Esophagus muscularis mucosa (tissue), 4 donors: ENCODE measurements at places on chromosomes 4 and X. TPM values are rescaled to one million over a fixed set of nuclear protein-coding genes. Genes with fewer than 3 reads are reported as not detected.

The CXorf38 gene
- 10.8 TPM for total RNA-seq

The SCD5 gene
- 24.6 TPM for total RNA-seq

The ASB9 gene
- total RNA-seq, result 3.9 TPM

The NEXMIF gene
- total RNA-seq, result 7.8 TPM

The ZAR1 gene
- total RNA-seq, result not detected

The BEND2 gene
- not detected for total RNA-seq

- H3K27ac ChIP-seq, result no peak overlapping the region
- no peaks in the 10 kb centered on the region for H3K4me1 ChIP-seq
- DNase-seq, result no peak
- no peaks in the 10 kb centered on the region for H3K36me3 ChIP-seq
- no peak overlapping the region for H3K4me3 ChIP-seq
Observed at GRCh38 chr4:92962831-92963230, 659.1 kb downstream of the GRID2 start.

DNA sequence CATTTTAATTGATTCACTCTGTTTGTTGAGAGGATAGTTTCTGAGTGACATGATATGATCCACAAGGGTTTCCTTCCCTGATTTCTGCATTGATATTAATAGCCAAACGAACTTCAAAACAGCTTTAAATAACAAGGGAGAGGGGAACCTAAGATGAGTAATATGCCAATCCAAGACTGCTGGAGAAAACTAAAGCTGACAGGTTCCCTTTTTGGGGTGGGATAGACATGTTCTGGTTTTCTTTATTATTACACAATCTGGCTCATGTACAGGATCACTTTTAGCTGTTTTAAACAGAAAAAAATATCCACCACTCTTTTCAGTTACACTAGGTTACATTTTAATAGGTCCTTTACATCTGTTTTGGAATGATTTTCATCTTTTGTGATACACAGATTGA is 182.2 kb downstream of the AR start:
- H3K4me3 ChIP-seq, result no peak overlapping the region
- no peak for DNase-seq
- no peaks in the 10 kb centered on the region for H3K4me1 ChIP-seq
- H3K27ac ChIP-seq, result no peak overlapping the region

DNA sequence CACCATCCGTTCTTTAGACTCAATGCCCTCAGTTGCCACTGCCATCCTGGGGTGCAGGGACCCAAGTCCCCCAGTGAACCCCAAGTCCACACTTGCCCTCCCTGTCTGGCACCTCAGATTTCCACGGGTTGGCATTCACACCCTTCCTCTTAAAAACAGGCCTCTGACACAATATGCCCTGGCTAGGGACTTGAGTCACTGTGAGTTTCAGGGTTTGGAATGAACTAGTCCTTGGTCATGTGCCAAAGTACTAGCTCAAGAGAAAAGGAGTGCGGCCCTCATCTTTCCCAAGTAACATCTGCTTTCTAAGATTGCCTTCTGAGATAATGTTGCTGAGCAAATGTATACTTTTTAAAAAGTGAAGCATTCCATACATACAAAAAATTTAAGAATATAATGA is 134.0 kb downstream of the MID1 start:
- H3K36me3 ChIP-seq, result no peaks in the 10 kb centered on the region
- no peak overlapping the region for H3K27ac ChIP-seq
- no peak for DNase-seq

DNA sequence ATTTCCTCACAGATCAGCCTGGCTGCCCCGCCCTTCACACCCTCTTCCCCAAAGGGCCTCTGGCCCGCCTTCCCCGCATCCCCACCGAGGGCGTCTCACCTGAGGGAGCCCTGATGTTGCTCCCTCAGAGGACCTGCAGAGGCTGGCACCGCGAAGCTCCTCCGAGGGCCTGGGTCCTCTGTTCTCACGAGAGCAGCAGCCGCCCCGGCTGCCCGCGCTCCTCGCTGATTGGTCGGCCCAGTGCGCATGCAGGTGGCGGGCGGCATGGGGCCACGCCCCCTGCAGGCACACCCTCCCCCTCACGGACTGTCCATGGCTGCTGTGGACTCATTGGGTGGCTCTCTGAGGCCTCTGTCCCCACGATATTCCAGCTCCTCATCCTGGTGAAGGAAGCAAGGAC is at the start of gene FAM9C:
TSS of gene FAM9C (minus strand) at position 180 of the 400 bp plus-strand sequence. CDS start 831 bp downstream, outside the sequence.
- no peaks in the 10 kb centered on the region for H3K36me3 ChIP-seq
- DNase-seq, result no peak
- H3K27ac ChIP-seq, result no peak within 1 kb of the TSS
- H3K4me3 ChIP-seq, result no peak within 1 kb of the TSS

DNA sequence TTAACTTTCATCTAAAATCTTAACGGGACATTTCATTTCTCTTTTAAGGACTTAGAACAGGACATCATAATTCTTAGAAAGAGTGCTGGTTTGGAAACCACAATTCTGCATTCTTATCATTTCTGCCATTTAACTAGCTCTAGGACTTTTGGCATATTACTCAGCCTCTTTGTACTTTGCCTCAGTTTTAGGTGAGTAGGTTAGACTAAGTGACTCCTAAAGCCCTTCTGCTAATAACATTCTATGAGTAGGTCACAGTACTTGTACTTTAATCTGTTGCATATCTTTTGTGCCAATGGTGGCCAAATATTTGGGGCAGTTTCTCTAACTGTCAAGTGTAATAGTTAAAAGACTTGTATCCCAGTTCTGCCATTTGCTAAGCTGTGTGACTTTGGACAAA is 115.4 kb upstream of the NUDT6 start:
- peaks cover 8% of the 10 kb centered on the region for H3K36me3 ChIP-seq
- no peak overlapping the region for H3K4me3 ChIP-seq
- DNase-seq, result no peak
- H3K4me1 ChIP-seq, result no peaks in the 10 kb centered on the region
- H3K27me3 ChIP-seq, result no peaks in the 10 kb centered on the region
- H3K27ac ChIP-seq, result no peak overlapping the region

GRCh38 chrX:154097003-154097588 is 421 bp downstream of the MECP2 start:
- peaks cover 39% of the 10 kb centered on the region for H3K4me1 ChIP-seq
- DNase-seq, result no peak
- H3K27ac ChIP-seq, result peak overlapping the region; percentile 99
- peak overlapping the region; percentile 81 for H3K4me3 ChIP-seq
- no peaks in the 10 kb centered on the region for H3K27me3 ChIP-seq

DNA sequence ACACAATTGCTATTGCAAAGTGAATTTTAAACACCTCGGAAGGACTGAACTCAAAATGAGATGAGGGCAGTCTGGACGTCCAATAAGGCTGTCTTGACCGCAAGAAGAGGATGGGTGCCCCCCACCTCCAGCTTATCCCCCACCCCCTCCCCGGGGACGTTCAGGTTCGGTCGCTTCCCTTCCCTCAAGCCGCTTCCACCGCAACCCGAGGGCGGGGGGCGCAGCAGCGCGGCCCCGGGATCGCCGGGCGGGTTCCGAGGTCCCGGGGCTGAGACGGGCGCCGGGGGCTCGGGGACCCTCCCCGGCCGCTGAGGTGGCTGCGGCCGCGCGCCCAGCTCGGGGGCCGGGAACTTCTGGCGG is 480 bp downstream of the USP46 start:
- H3K4me1 ChIP-seq, result peaks cover 41% of the 10 kb centered on the region
- H3K27ac ChIP-seq, result peak overlapping the region; percentile 99
- H3K4me3 ChIP-seq, result peak overlapping the region; percentile 92
- no peaks in the 10 kb centered on the region for H3K36me3 ChIP-seq
- H3K27me3 ChIP-seq, result no peaks in the 10 kb centered on the region

- no peak overlapping the region for H3K4me3 ChIP-seq
- no peaks in the 10 kb centered on the region for H3K27me3 ChIP-seq
- H3K27ac ChIP-seq, result no peak overlapping the region
Observed at GRCh38 chr4:26741491-26741871, 119.2 kb upstream of the STIM2 start.

- H3K4me1 ChIP-seq, result no peaks in the 10 kb centered on the region
- DNase-seq, result no peak
Observed at GRCh38 chrX:111581086-111581485, 69.6 kb downstream of the SERTM2 start.

- peaks cover 14% of the 10 kb centered on the region for H3K4me1 ChIP-seq
- H3K27ac ChIP-seq, result no peak overlapping the region
- peak overlapping the region; percentile 72 for H3K4me3 ChIP-seq
- H3K27me3 ChIP-seq, result no peaks in the 10 kb centered on the region
- no peak for DNase-seq
Observed at GRCh38 chrX:75154871-75155270, 1.2 kb downstream of the ABCB7 start.

- H3K4me3 ChIP-seq, result no peak overlapping the region
- H3K27ac ChIP-seq, result peak overlapping the region; percentile 59
- no peak for DNase-seq
- no peaks in the 10 kb centered on the region for H3K36me3 ChIP-seq
- peaks cover 6% of the 10 kb centered on the region for H3K4me1 ChIP-seq
Observed at GRCh38 chr4:138953961-138954371, 61.6 kb upstream of the NOCT start.

DNA sequence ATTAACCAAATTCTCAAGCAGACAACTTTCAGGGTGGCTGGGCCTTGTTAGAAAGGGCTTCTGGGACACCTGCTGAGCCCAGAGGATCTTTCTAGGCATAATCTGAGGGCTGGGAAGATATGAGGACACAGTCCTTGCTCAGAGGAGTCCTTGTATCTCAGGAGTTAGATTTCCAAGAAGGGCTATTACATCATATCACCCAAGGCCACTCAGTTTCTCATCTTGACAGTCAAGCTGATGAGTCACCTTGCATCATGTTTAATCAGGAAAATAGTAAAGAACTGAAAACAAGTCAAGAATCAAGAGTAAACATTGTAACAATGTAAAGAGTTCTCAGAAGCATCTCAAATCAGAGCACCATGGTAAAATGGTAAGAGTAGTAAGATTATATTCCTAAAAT is 4.0 kb downstream of the PCYT1B start:
- DNase-seq, result no peak
- H3K4me1 ChIP-seq, result peaks cover 6% of the 10 kb centered on the region
- H3K27ac ChIP-seq, result no peak overlapping the region
- H3K27me3 ChIP-seq, result no peaks in the 10 kb centered on the region

- H3K27ac ChIP-seq, result no peak overlapping the region
- H3K27me3 ChIP-seq, result no peaks in the 10 kb centered on the region
- no peaks in the 10 kb centered on the region for H3K4me1 ChIP-seq
- DNase-seq, result no peak
Observed at GRCh38 chr4:3434881-3435685, 6.7 kb upstream of the HGFAC start.

DNA sequence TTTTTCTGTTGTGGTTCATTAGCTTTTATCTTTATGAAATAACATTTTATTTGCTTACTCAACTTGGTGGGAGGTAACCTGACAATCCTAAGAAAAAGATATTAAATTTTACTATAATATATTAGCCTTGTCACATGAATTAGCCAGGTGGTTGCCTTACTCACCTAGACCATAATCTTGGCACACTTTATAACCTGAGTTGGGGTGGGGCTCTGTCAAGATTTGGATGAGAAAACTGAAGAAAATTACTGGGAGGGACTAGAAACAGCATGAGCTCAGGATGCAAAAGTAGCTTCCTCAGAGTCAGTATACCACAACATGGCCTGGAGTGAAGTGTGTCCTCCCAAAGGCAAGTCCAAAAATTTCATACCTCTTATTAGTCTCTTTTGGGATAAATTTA is 164.9 kb upstream of the ANXA3 start:
- no peaks in the 10 kb centered on the region for H3K27me3 ChIP-seq
- no peaks in the 10 kb centered on the region for H3K36me3 ChIP-seq
- H3K4me3 ChIP-seq, result no peak overlapping the region
- H3K4me1 ChIP-seq, result no peaks in the 10 kb centered on the region
- H3K27ac ChIP-seq, result no peak overlapping the region

DNA sequence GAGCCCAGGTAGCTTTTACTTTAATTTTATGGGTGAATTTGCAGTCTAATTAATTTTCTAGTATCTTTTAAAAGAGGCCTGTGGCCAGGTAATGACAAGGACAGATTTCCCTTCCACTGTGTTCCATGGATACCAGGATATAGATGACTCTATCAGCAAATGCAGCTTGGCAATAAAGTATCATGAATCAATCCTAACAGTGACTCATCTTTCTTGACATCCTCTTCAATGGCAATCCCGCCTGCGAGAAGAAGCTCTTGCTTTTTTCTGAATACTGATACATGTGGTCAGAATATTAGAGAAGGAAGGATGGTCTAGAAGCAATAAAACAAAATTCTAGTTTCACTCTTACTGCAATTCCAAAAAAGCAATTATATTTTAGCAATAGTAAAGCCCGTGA is 267.8 kb downstream of the DTHD1 start:
- no peaks in the 10 kb centered on the region for H3K36me3 ChIP-seq
- H3K4me1 ChIP-seq, result no peaks in the 10 kb centered on the region
- no peak overlapping the region for H3K4me3 ChIP-seq
- no peak overlapping the region for H3K27ac ChIP-seq

DNA sequence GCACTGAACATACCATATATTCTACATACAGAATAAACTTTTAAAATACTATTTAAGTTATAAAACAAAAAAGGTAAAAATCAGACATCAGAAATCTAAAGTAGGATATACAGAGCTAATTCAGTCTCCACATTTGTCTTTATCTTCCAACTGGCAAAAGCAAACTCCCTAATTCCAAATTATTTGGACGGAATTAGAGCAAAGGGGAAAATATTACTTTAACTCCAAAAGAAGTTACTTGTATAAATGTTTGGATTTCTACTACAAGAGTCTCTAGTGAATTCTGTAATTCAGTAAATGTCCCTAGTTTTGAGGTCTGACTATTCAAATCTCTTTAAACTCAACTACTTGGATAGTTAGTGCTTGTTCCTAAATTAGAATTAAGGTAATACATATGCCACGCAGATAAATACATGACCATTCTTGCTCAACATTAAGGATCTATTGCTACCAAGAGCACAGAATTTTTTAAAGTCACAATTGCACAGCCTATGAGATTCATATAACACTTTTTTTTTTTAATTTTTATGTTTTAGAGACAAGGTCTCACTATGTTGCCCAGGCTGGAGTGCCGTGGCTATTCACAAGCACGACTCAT is 7.3 kb downstream of the ZNF280C start:
- H3K27me3 ChIP-seq, result no peaks in the 10 kb centered on the region
- no peak overlapping the region for H3K27ac ChIP-seq

DNA sequence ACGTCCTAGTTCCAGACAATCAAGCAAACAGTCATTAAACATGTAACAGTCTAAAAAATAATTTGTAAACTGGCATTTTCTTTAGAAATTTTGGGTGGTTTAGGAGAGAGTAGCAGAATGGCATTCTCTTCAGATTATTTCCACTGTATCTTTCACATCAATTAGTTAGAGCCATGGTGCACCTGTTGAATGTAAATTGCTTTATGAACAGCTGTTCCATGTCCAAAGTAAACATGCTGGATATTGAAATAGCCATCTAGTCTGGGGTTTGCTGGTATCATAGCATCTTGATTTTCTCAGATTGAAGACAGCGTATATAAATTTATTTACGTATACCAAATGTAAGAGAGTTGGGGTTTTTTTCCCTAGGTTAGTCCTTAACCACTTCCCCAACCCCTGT is 143.6 kb downstream of the RCHY1 start:
- no peaks in the 10 kb centered on the region for H3K4me1 ChIP-seq
- H3K4me3 ChIP-seq, result no peak overlapping the region
- H3K27me3 ChIP-seq, result no peaks in the 10 kb centered on the region
- no peak for DNase-seq
- no peaks in the 10 kb centered on the region for H3K36me3 ChIP-seq

- no peak overlapping the region for H3K27ac ChIP-seq
- no peak for DNase-seq
- H3K27me3 ChIP-seq, result no peaks in the 10 kb centered on the region
- H3K4me1 ChIP-seq, result no peaks in the 10 kb centered on the region
Observed at GRCh38 chr4:12200226-12200625, 771.5 kb upstream of the HS3ST1 start.
